NCI-H82 (cell line): ENCODE measurements at places on chromosomes 7 and 10.

- no peak for DNase-seq
These were observed 68.9 kb upstream of the HDAC9 start for GRCh38 chr7:18426564-18427226.

- DNase-seq: no peak
These were observed 99.1 kb downstream of the GRID1 start for GRCh38 chr10:86267286-86268195.

DNA sequence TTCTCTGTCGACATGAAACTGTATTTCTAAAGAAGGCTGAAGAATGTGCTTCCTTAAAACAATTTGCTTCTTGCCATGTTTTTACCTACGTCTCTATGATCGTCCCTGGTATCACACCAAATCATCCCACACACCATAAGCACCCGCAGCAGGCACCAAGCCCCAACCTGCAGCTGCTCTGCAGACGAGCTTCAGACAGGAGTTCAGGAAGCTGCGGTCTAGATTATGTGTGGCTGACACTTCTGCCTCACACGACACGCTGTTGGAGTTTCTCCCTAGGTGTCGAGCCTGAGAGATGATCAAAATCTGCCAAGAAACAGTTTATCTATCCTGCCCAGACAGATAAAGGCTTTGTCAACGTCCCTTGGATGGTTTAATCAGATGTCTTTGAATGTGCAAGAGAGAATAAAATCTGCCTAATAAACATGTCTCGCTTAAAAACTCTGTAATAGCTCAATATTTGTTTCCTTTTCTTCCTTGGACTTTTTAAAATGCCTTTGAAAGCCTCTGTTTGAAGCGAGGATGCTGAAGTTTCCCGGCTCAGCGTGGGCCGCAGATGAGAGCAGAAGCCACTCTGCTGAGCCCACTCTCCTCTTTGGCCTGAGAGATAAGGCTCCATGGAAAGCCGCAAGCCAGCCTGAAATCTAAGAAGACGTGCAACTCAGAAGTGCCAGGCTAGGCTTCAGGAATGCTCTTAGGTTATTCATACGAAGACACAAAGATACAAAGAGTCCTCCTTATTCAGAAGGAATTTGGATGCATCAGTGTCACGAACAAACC, 158.3 kb upstream of the PFKP start:
- DNase-seq: no peak

- no peak for DNase-seq
These were observed 660.8 kb downstream of the SUGCT start for GRCh38 chr7:40795607-40796006.

DNA sequence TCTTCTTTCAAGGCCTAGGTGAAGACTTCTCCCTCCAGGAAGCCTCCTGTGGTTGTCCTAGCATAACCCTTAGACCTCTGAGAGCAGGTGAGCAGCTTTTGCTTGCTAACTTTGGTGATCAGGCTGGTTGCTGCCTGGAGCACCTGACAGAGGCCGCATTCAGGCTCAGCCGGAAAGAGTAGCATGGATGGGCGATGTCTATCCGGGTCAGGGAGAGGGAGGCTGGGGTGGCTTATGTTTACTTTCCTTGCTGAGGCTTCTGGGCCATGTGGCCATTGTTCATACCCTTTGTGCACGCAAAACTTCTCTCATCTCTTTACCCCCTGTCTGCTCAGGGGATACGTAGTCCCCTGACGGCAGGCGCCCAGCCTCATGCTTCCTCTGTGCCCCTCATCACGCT, 27.4 kb upstream of the PCBD1 start:
- no peak for DNase-seq
